Hematopoietic multipotent progenitor cell treated with erythropoietin and hydrocortisone succinate and interleukin-3 and kit ligand, for 6 days (in vitro differentiated cells): ENCODE measurements at places on chromosomes 2 and 18.

GRCh38 chr2:3034856-3035255 is 342.8 kb downstream of the EIPR1 start:
- no peak for DNase-seq

DNA sequence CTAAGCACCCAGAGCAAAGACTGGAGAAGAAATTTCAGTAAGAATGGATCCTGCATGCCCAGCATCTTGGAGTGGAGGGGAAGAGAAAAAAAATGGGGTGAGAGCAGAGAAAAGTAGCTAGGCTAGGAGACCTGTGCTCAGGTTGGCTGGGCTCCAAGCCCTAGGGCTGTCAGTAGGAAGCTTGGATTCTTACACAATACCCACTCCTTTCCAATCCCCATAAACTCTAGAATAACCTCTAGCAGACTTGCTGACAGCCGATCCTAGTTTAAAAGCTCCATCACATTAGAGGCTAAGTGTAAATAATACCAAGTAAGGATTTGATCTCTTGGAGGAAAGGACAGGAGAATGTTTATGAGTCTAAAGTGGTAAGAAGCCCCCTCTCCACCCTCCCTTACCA is 46.2 kb upstream of the NABP1 start:
- no peak for DNase-seq

- no peak for DNase-seq
These were observed 8.0 kb downstream of the INHBB start for GRCh38 chr2:120353931-120354330.

GRCh38 chr18:62729487-62730386 is 14.4 kb downstream of the PHLPP1 start:
- DNase-seq = no peak

GRCh38 chr18:21741562-21742314 is 1.1 kb downstream of the MIB1 start:
- peak; percentile 59 for DNase-seq

DNA sequence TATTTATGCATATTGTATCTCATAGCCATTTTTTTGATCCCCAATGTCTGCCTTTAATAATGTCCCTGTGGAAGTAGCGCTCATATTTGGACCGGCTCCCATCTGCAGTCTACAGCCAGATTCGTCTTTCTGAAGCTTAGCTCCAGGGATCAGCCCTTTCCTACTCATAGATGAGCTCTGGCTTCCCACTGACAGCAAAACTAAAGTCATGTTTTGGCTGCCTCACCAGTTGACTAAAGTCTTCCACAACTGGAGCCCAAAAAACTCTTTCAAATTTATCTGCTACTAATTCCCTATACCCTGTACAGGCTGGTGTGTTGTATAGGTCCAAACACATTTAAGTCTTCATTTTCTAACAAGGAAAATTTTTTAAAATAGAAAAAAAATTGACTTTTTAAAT is 294.2 kb upstream of the HNMT start:
- no peak for DNase-seq

GRCh38 chr2:131093696-131094462 is 619 bp upstream of the FAM168B start:
- DNase-seq = peak; percentile 77

DNA sequence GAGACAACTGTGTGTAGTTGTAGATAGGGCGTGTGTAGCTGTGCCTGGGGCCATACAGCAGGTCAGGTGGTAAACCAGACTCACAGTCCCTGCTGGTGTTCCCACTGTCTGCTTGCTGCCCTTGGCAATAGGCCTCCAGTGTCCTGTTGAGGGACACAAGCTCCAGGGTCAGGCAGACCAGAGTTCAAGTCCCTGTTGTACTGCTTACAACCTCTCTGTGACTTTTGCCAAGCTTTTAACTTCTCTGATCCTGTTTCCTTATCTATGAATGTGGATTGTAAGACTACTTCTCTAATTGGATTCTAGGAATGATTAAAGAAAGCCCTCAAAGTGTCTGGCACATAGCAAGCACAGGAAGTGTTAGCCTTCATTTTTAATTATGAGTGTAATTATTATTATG is 68.6 kb downstream of the MERTK start:
- DNase-seq = no peak

DNA sequence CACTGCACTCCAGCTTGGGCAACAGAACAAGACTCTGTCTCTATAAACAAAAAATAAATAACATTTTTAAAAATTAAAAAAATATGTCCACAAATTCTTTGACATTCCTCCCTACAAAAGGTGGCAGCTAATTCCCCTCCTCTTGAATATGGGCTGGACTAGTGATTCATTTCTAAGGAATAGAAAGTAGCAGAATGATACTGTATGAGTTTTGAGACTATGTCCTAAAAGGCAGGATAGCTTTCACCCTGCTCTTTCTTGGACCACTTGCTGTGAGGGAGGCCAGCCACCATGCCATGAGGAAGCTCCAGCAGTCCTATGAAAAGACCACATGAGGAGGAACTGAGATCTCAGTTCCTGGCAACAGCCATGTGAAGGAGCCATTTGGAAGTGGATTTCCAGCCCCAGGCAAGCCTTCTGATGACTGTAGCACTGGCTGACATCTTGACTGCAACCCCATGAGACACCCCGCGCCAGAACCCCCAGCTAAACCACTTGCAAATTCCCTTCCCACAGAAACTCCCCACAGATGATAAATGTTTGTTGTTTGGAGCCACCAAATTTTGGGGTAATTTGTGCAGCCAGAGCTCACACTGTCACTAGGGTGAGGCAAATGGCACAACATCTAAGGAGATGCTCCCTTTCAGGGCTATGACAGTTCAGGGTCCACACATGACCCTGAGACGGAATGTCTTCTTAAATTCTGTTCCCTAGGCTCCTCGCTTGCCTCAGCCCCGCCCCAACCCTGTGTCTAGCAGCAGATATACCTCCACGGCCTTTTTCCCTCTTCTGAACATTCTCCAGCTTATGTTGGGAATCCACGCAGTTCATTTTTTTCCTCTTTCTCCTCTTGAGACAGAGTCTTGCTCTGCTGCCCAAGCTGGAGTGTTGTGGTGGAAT is 17.1 kb upstream of the ATOH8 start:
- no peak for DNase-seq

GRCh38 chr2:239225871-239226561 is 174.8 kb downstream of the HDAC4 start:
- no peak for DNase-seq

- DNase-seq = no peak
These were observed 72.6 kb downstream of the AOX1 start for GRCh38 chr2:200658278-200658864.

DNA sequence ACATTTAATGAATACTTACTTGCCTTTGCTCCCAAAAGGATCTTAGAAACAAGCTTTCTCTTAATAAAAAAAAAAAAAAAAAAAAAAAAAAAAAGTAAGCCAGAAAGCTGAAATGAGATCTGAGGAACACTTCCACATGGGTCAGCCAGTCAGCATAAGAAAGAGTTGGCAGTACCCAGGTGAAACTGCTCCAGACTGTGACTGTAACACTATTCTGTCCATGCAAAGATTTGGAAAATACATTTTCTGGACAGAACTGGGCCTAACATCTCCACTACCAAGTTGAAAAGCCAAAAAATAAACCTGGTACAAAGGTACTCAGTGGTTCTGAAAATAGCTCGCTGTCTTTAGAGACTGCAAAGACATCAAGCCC is 135.7 kb downstream of the THADA start:
- no peak for DNase-seq

DNA sequence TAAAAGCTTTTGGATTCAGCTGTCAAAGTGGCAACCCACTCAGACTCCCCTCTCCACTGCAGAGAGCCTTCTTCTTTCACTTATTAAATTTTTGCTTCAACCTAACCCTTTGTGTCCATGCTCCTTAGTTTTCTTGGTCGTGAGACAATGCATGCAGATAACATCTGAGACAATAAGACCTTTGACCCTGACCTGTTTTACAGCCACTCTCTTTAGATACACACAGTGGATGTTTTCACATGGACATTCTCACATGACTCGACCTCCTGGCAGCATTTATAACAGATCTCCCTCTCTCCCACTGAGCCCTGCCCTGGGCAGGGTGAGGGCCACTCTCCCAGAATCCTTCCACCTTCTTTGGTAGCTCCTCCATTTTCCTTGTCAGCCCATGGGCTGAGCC is 30.4 kb upstream of the IL36G start:
- DNase-seq = no peak

DNA sequence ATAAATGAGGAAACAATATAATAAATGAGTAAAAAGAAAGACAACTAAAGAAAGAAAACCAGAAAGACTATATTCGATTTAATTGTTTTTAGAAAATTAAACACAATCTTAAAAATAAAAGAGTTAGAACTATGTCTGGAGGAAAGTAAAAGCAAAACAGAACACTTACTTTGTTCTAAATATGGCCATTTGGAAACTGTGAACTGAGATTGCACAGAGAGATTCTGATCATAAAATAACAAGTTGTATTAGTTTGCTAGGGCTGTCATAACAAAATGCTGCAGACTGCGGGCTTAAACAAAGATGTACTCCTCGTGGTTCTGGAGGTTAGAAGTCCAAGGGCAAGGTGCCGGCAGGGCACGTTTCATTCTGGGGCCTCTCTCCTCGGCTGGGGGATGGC is 128.1 kb upstream of the AQP4 start:
- DNase-seq = no peak
